ENCODE measurements at places on chromosomes 3 and 15.

GRCh38 chr15:59349680-59350420, 22.8 kb downstream of the MYO1E start:
- DNase-seq: no peak

DNA sequence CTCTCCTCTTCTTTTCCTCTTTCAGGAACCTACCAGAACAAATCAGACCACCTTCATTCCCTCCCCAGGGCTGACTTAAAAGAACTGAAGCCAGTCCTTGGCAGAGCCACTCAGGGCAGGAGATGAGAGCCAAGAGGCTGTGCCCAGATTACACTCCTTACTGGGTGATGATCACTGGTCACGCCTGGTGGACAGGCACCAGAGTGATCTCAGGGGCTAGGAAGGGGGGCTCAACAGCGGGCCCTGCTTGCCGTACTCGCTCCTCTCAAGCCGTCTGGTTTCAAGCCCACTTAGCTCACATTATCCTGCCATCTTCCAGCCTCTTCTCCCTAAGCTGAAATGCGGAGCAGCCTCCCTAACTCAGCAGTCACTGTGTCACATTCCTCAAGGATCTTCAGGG, 1.7 kb upstream of the FAH start:
- no peak for DNase-seq

- DNase-seq: no peak
Measured at GRCh38 chr3:117626577-117626976, 917.0 kb downstream of the TUSC7 start.

DNA sequence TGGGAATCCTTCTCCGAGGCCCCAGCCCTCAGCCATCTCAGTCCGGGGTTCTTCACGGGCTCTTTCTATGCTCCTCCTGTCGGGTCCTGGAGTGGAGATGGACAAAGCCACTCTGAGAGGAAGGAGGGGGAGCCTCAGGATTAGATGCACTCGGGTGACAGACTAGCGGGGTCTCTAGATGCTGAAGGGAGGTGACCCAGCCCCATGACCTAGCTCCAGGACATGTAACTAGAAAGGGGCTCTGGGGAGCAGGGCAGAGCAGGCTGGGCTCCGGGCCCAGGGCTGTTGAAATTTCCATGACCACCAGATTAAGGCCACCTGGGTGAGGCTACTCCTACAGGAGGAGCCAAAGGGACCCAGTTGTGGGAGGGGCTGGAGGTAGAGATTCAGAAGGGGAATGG, 14.8 kb upstream of the SKIC8 start:
- no peak for DNase-seq

DNA sequence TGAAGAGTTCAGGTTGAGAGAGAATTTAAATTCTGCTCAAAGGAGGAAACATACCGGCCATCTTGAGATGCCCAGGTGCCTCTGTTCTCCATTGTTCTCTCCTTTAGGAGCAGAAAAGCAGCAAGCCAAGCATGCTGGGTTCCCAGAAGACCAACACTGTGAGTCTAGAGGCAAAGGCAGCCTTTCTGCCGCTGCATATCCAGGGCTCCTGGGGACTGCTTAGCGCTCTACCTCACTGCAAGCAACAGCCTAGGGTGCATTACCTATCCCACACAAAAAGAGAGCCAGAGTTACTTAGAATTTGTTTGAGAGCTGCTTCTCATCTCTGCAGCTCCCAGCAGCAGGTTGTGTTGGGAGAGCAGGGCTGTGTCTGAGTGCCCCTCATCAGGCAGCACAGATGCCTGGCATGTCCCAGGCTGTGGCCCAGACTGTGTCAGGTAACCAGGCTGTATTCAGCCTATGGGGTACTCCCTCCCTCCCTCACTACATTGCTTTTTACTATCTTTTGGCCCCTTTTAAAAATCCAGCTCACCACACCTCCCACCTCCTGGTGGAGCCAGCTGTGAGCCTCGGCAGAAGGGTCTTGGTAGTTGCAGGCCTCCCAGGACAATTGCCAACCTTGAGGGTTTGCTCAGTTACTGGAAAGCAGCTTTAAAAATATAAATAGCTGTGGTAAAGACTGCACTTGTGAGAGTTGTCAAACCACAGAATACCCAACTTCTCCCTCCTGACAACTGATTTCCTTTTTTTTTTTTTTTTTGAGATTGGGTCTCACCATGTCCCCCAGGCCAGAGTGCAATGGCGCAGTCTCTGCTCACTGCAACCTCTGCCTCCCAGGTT, 30.2 kb downstream of the BCL2L10 start:
- DNase-seq: no peak

- DNase-seq: no peak
Measured at GRCh38 chr15:34014556-34014955, 24.4 kb downstream of the AVEN start.

DNA sequence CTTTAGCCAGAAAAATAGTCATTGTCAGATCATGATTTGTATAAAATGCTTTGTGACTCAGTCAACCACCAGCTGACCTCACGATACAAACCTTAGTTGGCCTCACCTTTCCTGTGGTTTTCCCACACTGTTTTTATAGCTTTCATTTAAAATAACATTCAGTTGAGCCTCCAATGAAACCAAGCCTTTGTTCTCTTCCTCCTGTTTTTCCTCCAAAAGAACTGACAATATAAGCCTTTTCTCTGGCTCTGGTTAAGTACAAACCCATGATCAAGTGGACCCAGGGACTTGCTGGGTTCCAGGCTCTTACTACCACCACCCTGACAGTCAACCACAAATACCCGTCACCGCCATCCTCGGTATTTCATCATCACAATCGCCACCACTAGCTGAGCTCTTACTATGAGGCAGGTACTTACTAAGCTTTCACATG, 81.7 kb downstream of the TAMM41 start:
- no peak for DNase-seq

GRCh38 chr15:98853617-98854420, 153.8 kb downstream of the PGPEP1L start:
- no peak for DNase-seq

DNA sequence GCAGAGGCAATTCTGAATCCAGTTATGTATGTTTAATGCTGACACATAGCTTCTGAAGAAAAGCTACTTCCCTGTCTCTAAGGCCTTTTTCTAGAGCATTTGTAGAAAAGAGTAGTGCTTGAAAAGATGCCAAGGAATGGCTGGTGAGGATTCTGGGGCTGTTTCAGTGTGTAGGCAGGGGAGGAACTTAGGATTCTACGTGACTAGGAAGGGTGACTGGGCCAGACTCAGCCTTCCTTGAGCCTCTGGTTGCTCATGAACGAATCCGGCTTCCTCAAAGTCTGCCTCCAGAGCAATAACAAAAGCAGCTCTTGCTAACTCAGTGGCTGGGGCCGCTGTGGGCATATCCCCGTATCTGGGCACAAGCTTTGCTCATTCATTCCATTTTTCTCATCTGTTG, 104.8 kb upstream of the WNT5A start:
- DNase-seq: no peak

GRCh38 chr15:42182328-42182886, 25.7 kb downstream of the VPS39 start:
- no peak for DNase-seq

GRCh38 chr15:50320504-50320903, 34.5 kb downstream of the GABPB1 start:
- no peak for DNase-seq

- no peak for DNase-seq
Measured at GRCh38 chr15:90004671-90005070, 3.5 kb downstream of the ZNF710 start.

GRCh38 chr3:173153631-173154030, 12.6 kb upstream of the SPATA16 start:
- no peak for DNase-seq

GRCh38 chr3:62538691-62539356, 165.5 kb upstream of the FEZF2 start:
- no peak for DNase-seq

GRCh38 chr3:144458283-144458682, 486.7 kb downstream of the DIPK2A start:
- no peak for DNase-seq

- no peak for DNase-seq
Measured at GRCh38 chr3:72213296-72214065, 428.5 kb upstream of the PROK2 start.

DNA sequence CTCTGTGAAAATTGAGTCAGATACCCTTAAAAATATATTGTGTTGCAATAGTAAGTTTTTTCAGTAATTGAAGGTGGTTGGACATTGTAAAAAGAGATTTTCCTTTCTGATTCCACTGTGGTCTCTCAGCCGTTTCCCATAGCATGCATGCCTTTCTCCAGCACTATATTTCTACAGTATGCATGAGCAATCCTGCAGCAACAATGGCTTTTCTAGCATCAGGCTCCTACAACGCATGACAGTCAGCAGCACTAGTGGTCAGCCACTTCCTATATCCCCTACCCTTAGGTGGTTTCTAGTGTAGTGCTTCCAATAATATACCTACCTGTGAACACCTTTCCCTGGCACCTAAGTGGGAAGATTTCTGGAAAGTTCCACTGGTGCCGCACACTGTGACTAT, 55.4 kb upstream of the SNRPN start:
- DNase-seq: no peak

GRCh38 chr3:192156382-192156781, 571.0 kb downstream of the FGF12 start:
- no peak for DNase-seq

- no peak for DNase-seq
Measured at GRCh38 chr3:139745831-139746230, 68.1 kb upstream of the NMNAT3 start.

GRCh38 chr15:47788685-47789084, 71.4 kb downstream of the SEMA6D start:
- no peak for DNase-seq

DNA sequence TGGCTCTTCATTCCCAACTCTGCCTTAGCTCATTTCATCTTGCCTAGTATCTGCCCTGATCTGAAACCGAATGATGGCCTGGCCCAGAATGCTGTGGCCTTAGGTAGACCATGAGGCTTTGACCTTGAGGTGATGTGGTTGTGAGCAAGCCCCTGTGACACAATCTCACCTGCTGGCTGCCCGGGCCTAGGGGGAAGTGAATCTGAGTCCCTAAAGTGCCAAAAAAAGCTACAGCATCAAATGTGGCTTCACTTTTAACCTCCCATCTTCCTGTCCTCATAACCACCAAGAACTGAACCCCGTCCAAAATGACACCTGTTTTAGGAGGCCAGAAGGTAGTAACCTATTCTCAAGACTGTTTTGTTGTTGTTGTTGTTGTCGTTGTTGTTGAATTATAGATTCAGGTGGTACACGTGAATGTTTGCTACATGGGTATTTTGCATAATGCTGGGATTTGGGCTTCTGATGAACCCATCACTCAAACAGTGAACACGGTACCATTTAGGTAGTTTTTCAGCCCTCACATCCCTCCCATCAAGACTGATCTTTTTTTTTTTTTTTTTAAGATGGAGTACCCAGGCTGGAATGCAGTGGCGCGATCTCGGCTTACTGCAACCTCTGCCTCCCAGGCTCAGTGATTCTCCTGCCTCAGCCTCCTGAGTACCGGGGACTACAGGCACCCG, 54.6 kb downstream of the MCCC1 start:
- no peak for DNase-seq

- no peak for DNase-seq
Measured at GRCh38 chr3:126197854-126198584, 17.6 kb upstream of the ALDH1L1 start.

- DNase-seq: no peak
Measured at GRCh38 chr15:76988867-76989780, 5.8 kb upstream of the PSTPIP1 start.

DNA sequence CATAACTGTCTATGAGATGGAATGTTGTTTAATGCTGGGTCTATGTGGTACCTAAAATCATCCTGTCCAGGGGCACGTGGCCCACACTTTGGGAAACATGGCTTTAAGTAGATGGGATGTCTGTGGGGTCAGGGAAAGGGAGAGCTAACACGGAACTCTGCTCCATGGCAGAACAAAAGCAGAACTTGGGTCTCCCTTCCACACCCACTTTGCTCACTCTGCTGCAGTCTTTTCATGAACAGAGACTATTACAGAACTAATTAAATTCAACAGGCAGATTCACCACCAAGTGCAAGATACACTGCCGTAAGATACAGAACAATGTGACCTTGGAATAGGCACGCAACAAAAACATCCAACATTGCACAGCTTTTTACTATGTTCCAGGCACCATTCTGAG, 28.2 kb downstream of the POPDC2 start:
- no peak for DNase-seq

GRCh38 chr3:81048058-81048665, 713.3 kb downstream of the GBE1 start:
- no peak for DNase-seq

GRCh38 chr3:9673082-9673481, 23.8 kb downstream of the MTMR14 start:
- DNase-seq: no peak

GRCh38 chr3:88618021-88618645, 468.4 kb downstream of the C3orf38 start:
- DNase-seq: no peak

GRCh38 chr3:97658668-97659285, 105.8 kb upstream of the ARL6 start:
- DNase-seq: no peak

DNA sequence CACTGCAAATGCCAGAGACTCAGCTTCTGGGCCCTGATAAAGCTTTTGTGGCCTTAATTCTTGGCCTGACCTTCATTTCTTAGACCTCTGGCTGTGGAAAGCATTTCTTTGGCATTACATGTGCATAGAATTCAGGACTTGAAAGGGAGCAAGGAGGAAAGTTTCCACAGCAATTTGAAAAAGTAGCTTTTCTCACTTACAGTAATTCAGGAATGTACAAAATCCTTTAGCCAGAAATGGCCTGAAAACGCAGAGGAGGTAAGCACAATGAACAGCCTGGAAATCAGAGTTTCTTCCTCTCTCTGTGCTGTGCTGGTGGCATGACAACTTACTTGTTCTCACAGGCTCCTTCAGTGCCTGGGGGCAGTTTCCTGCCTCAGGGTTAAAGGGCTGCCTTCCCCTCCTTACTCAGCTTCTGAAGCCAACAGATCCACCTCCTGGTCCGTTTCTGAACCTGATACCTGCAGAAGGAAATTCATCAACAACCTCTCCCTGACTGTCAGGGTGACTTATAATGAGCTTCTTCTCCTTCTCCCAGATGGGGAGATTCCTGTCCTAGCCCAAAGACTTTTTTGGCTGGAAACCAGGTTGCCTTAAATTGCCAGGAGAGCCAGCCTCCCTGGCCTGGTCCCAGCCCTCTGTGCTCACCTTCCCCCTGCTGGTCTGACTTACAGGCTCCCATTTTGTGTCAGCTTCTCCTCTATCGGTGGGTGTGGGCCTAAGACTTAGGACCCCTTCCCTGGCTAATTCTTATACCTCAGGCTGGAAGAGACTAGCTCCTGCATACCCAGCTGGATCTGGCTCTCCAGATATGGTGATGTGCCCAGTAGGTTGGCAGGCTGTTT, 102.3 kb downstream of the MYRIP start:
- no peak for DNase-seq

- DNase-seq: no peak
Measured at GRCh38 chr3:187343670-187344069, 24.5 kb upstream of the RTP4 start.

GRCh38 chr15:92901072-92901761, 1.1 kb downstream of the CHD2 start:
- no peak for DNase-seq

DNA sequence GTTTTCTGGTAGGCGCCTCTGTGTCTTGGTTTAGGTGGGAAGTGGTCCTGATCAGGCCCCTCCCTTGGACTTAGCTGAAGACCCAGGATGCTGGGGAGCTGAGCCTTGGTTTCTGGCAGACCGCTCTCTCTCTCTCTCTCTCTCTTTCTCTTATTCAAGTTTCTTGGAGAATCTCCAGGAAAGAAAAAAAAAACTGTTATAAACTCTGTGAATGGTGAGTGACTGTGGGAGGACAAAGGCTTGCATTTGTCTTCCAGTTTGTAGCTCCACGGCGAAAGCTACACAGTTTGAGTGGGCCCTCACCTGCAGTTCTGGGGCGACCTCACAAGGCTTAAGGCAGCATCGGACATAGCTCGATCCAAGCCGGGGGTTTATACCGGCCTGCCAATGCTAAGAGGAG, 7.5 kb downstream of the DET1 start:
- no peak for DNase-seq
